ENCODE measurements at places on chromosomes 12 and 14. TPM values are rescaled to one million over a fixed set of nuclear protein-coding genes. Genes with fewer than 3 reads are reported as not detected.

RILPL1 gene
- total RNA-seq, result 13.8 TPM

GRCh38 chr12:43289426-43289801 is 262.6 kb downstream of the ADAMTS20 start:
- peaks cover 37% of the 10 kb centered on the region for H3K4me1 ChIP-seq
- no peaks in the 10 kb centered on the region for H3K27me3 ChIP-seq

DNA sequence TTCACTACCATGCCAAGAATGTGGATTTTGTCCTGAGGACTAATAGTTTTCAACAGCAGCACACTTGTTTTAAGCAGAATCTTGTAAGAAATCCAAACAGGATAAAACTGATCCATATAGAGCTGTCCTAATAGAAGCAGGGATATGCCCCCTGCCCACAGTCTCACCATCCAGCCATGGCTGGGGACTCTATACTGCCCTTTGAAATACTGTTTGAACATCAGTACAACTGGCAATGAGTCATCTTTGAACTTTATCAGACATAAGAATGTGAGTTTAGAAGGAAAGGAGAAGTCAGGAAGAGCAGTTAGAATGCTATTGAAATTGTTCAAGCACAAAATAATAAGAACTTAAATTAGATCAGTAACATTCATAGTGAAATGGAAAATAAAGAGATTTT is 3.8 kb upstream of the C12orf42 start:
- H3K36me3 ChIP-seq, result no peaks in the 10 kb centered on the region
- no peak overlapping the region for H3K27ac ChIP-seq
- no peak overlapping the region for H3K4me3 ChIP-seq
- peaks cover 9% of the 10 kb centered on the region for H3K4me1 ChIP-seq
- no peak for DNase-seq

- no peaks in the 10 kb centered on the region for H3K4me1 ChIP-seq
- no peak overlapping the region for H3K27ac ChIP-seq
- H3K27me3 ChIP-seq, result no peaks in the 10 kb centered on the region
- no peak overlapping the region for H3K4me3 ChIP-seq
- no peak for DNase-seq
Measured at GRCh38 chr12:41804026-41804425, 340.6 kb downstream of the GXYLT1 start.

GRCh38 chr12:111584959-111585358 is 14.2 kb downstream of the ATXN2 start:
- no peak overlapping the region for H3K4me3 ChIP-seq
- DNase-seq, result no peak
- H3K27me3 ChIP-seq, result no peaks in the 10 kb centered on the region

GRCh38 chr14:101064121-101064661 is 160.7 kb upstream of the RTL1 start:
- DNase-seq, result no peak
- H3K36me3 ChIP-seq, result no peaks in the 10 kb centered on the region
- no peaks in the 10 kb centered on the region for H3K27me3 ChIP-seq

CISTR gene
- not detected for total RNA-seq

DNA sequence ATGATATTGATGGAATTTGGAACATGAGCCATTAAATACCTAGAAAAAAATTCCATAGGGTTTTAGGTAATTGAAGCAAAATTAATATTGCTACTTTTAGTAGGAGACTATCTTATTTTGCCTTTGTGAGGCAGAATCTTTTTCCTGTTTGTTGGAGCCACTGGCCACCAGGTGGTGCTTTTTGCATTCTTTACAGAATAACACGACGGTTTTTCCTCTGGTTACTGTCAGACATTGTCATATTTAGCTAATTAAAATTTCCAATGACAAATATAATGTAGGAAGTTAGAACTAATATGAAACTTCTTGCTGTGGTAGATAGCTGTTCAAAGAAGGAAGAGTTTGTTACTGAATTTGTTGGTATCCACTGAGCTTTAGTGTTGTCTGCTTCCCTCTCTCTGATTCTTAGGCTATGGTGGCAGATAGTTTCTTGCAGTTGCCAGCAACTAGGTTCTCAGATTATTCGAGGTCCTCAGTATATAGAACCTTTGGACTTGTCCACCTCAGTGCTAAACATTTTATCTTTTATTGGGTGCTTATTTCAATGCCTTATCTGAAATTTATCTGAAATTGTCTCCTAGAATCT is 25.7 kb downstream of the RAB21 start:
- H3K27ac ChIP-seq, result no peak overlapping the region
- DNase-seq, result peak; percentile 40
- no peaks in the 10 kb centered on the region for H3K4me1 ChIP-seq
- no peak overlapping the region for H3K4me3 ChIP-seq

NXPH4 gene
- total RNA-seq, result not detected

DNA sequence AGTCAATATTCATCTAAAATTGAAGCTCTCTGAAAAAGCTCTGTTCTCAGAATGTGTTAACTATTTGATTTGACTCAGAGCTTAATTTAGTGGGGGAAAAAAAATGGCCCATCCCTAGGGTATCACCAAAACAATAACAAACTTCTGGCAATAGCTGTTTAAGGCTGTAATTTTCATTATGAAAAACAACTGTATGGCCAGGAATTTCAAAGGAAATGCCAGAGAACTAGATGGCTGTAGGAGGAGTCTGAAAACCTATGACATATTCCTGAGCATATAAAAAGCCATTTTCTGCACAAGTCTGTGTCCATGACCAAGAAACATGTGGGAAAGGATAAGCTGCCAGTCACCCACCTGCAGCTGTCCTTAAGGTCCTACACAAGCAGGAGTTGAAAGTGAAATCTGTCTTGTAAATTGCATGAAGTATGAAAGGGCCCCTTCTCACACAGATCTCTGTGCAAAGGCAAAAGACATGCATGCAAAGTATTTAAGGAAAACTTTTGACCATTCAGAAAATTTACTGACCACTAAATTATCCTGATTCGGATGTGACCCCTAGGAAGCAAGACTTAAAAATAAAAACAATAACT is 299.1 kb downstream of the BTG1 start:
- no peak overlapping the region for H3K4me3 ChIP-seq
- no peaks in the 10 kb centered on the region for H3K36me3 ChIP-seq
- H3K27me3 ChIP-seq, result no peaks in the 10 kb centered on the region
- no peak overlapping the region for H3K27ac ChIP-seq

GRCh38 chr14:52333823-52334657 is 19.9 kb downstream of the PTGER2 start:
- no peak overlapping the region for H3K27ac ChIP-seq
- no peaks in the 10 kb centered on the region for H3K4me1 ChIP-seq
- H3K36me3 ChIP-seq, result no peaks in the 10 kb centered on the region
- DNase-seq, result no peak

- no peak for DNase-seq
- no peaks in the 10 kb centered on the region for H3K4me1 ChIP-seq
- H3K36me3 ChIP-seq, result no peaks in the 10 kb centered on the region
- no peak overlapping the region for H3K4me3 ChIP-seq
Measured at GRCh38 chr12:32366714-32367113, 32.6 kb upstream of the FGD4 start.

GLT1D1 gene
- total RNA-seq, result 5.4 TPM

GRCh38 chr12:32223941-32224340 is 117.3 kb downstream of the BICD1 start:
- H3K4me3 ChIP-seq, result no peak overlapping the region
- peaks cover 8% of the 10 kb centered on the region for H3K36me3 ChIP-seq
- no peaks in the 10 kb centered on the region for H3K27me3 ChIP-seq
- DNase-seq, result no peak
- H3K27ac ChIP-seq, result no peak overlapping the region

GRCh38 chr12:121713793-121714192 is 1.2 kb downstream of the TMEM120B start:
- no peaks in the 10 kb centered on the region for H3K27me3 ChIP-seq
- peak overlapping the region; percentile 94 for H3K4me3 ChIP-seq
- peaks cover 15% of the 10 kb centered on the region for H3K4me1 ChIP-seq
- no peaks in the 10 kb centered on the region for H3K36me3 ChIP-seq
- DNase-seq, result no peak
- no peak overlapping the region for H3K27ac ChIP-seq

DNA sequence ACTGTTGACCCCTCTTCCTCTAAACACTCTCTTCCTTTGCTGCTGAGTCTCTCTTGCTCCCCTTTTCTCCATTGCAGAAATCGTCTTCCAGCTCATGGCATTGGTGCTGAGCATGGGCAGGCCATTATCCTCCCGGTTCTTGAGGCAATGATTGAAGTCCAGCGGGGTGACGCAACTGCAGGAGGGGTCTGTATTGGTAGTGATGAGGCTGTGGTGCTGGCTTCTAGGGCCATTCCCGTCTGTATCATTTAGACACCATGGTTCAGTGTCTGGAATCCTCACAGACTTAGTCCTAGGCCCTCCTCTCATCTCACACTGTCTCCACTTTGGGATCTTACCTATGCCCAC is 720 bp upstream of the SLC22A17 start:
- H3K36me3 ChIP-seq, result no peaks in the 10 kb centered on the region
- peaks cover 5% of the 10 kb centered on the region for H3K4me1 ChIP-seq
- H3K27me3 ChIP-seq, result peaks cover 9% of the 10 kb centered on the region
- H3K27ac ChIP-seq, result no peak overlapping the region
- no peak for DNase-seq
- no peak overlapping the region for H3K4me3 ChIP-seq

PLEKHD1 gene
- not detected for total RNA-seq

B3GNT4 gene
- total RNA-seq, result 0.30 TPM

POTEM gene
- not detected for total RNA-seq

- H3K27ac ChIP-seq, result no peak overlapping the region
- H3K27me3 ChIP-seq, result no peaks in the 10 kb centered on the region
- peaks cover 5% of the 10 kb centered on the region for H3K4me1 ChIP-seq
Measured at GRCh38 chr14:94446126-94446525, 6.5 kb downstream of the SERPINA11 start.

CYP46A1 gene
- 0.77 TPM for total RNA-seq

DNA sequence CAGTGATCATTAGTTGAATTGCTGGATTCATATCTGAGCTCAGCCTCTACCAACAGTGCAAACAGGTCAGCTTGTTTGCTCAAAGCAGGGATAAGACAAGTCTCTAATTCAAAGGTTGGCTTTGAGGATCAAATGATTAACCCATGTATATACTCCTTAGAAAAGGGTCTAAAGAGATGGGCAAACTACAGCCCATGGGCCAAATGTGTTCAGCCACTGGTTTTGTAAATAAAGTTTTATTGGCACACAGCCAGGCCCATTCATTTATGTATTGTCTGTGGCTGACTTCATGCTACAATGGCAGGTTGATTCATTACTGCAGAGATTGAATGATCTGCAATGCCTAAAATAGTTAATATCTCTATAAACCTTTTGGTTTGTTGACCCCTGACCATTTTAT is 3.1 kb downstream of the SERPINA4 start:
- H3K36me3 ChIP-seq, result no peaks in the 10 kb centered on the region
- H3K4me1 ChIP-seq, result no peaks in the 10 kb centered on the region
- H3K27ac ChIP-seq, result no peak overlapping the region
- no peak for DNase-seq

- H3K4me1 ChIP-seq, result peaks cover 32% of the 10 kb centered on the region
- no peaks in the 10 kb centered on the region for H3K36me3 ChIP-seq
- DNase-seq, result no peak
- no peak overlapping the region for H3K4me3 ChIP-seq
Measured at GRCh38 chr14:99774556-99775307, 18.5 kb upstream of the EML1 start.

TEX52 gene
- total RNA-seq, result not detected

DNA sequence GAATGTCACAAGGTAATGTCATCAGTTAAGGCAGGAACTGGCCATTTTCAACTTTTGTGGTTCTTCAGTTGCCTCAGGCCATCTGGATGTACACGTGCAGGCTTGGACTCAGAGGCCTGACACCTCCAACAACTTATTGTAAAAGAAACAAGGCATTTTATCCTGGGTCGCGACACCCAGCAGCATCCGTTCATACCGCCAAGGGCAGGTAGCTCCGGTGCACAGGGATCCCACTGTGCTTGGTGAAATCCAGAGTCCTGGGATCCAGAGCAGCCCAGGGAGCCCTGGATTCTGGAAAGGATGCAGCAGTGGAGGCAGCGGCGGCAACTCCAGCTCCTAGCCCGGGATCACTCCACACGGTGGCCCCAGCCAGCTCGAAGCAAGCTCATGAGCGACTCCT is 380.9 kb upstream of the STXBP6 start:
- no peak for DNase-seq
- H3K4me3 ChIP-seq, result no peak overlapping the region

- H3K36me3 ChIP-seq, result no peaks in the 10 kb centered on the region
- no peaks in the 10 kb centered on the region for H3K4me1 ChIP-seq
- no peaks in the 10 kb centered on the region for H3K27me3 ChIP-seq
- no peak overlapping the region for H3K4me3 ChIP-seq
Measured at GRCh38 chr12:2633176-2633824, 161.5 kb upstream of the FKBP4 start.

BIN2 gene
- not detected for total RNA-seq

IAPP gene
- 0.15 TPM for total RNA-seq

GRCh38 chr14:58750321-58751269 is 112.8 kb downstream of the DACT1 start:
- H3K4me1 ChIP-seq, result peaks cover 15% of the 10 kb centered on the region
- H3K27ac ChIP-seq, result no peak overlapping the region
- no peaks in the 10 kb centered on the region for H3K36me3 ChIP-seq
- DNase-seq, result no peak
- no peak overlapping the region for H3K4me3 ChIP-seq

- peaks cover 4% of the 10 kb centered on the region for H3K4me1 ChIP-seq
- DNase-seq, result no peak
- no peaks in the 10 kb centered on the region for H3K27me3 ChIP-seq
- H3K27ac ChIP-seq, result no peak overlapping the region
- H3K36me3 ChIP-seq, result no peaks in the 10 kb centered on the region
Measured at GRCh38 chr12:113320401-113320800, 14.5 kb downstream of the SLC8B1 start.

DNA sequence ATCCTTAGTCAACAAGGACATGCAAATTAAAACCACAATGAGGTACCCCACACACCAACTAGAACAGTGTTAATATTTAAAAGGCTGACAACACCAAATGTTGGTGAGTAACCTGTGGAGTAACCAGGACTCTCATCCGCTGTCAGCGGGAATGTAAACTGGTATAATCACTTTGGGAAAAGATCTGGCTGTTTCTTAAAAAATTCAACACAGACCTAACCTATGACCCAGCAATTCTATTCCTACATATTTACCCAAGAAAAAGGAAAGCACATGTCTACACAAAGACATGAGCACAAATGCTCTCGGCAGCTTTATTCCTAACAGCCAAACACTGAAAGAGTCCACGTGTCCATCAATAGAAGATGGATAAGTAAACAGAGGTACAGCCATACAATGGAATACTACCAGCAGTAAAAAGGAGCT is 26.6 kb downstream of the NRDE2 start:
- no peaks in the 10 kb centered on the region for H3K4me1 ChIP-seq
- H3K27me3 ChIP-seq, result no peaks in the 10 kb centered on the region
- no peak overlapping the region for H3K4me3 ChIP-seq
- H3K36me3 ChIP-seq, result no peaks in the 10 kb centered on the region
- DNase-seq, result no peak

GRCh38 chr12:14373217-14373616 is 7.7 kb downstream of the ATF7IP start:
- H3K36me3 ChIP-seq, result no peaks in the 10 kb centered on the region
- peaks cover 38% of the 10 kb centered on the region for H3K4me1 ChIP-seq
- DNase-seq, result no peak
- H3K27me3 ChIP-seq, result no peaks in the 10 kb centered on the region

GRCh38 chr12:108302403-108303311 is 36.5 kb downstream of the CMKLR1 start:
- no peak overlapping the region for H3K4me3 ChIP-seq
- no peaks in the 10 kb centered on the region for H3K27me3 ChIP-seq
- H3K36me3 ChIP-seq, result no peaks in the 10 kb centered on the region
- peaks cover 8% of the 10 kb centered on the region for H3K4me1 ChIP-seq
- DNase-seq, result peak; percentile 38

GRCh38 chr14:74610866-74611649 is 979 bp downstream of the LTBP2 start:
- no peak overlapping the region for H3K27ac ChIP-seq
- H3K4me1 ChIP-seq, result peaks cover 8% of the 10 kb centered on the region
- peaks cover 49% of the 10 kb centered on the region for H3K27me3 ChIP-seq
- no peaks in the 10 kb centered on the region for H3K36me3 ChIP-seq

GRCh38 chr12:49877066-49877465 is 26.6 kb downstream of the FAIM2 start:
- no peak overlapping the region for H3K27ac ChIP-seq
- H3K27me3 ChIP-seq, result no peaks in the 10 kb centered on the region
- DNase-seq, result no peak

All from neural progenitor cell (in vitro differentiated cells).